ENCODE measurements at places on chromosomes 6 and 20. TPM values are rescaled to one million over a fixed set of nuclear protein-coding genes. Genes with fewer than 3 reads are reported as not detected.

Gene SLC44A4
- not detected for total RNA-seq

Gene CLPSL2
- total RNA-seq, result not detected

DNA sequence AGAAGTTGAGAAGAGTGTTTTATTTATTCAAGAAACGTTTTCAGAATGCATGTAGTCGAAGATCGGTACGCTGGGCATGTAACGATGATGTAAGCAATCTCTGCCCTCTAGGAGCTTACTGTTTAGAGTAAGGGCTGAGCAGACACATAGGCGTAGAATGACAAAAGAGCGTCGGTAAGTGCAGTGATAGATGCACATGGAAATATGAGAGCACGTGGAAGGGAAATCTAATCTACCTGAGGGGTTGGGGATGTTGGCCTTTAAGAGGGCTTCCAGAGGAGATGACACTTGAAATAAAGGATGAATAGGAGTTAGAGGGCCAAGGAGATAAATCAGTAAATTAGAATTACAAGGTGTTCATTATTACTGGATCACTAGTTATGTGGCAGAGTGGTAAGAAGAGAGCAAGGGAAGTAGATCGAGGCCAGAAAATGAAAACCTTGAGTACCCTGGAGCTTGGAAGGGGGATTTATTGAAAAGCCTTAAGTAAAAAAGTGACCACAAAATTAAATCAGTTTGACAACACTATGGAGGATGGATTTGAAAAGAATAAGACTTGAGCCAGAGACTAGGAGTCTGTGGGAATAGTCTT, 782 bp downstream of the TRMT11 start:
- peaks cover 34% of the 10 kb centered on the region for H3K4me1 ChIP-seq
- peak; percentile 49 for DNase-seq
- H3K27ac ChIP-seq, result peak overlapping the region; percentile 69
- H3K4me3 ChIP-seq, result peak overlapping the region; percentile 88
- H3K27me3 ChIP-seq, result no peaks in the 10 kb centered on the region

GRCh38 chr6:15880262-15880973, 217.6 kb upstream of the DTNBP1 start:
- no peaks in the 10 kb centered on the region for H3K4me1 ChIP-seq
- H3K4me3 ChIP-seq, result no peak overlapping the region
- no peaks in the 10 kb centered on the region for H3K36me3 ChIP-seq

- H3K27ac ChIP-seq, result no peak overlapping the region
- no peak for DNase-seq
- no peaks in the 10 kb centered on the region for H3K27me3 ChIP-seq
- no peaks in the 10 kb centered on the region for H3K4me1 ChIP-seq
These were observed 686.4 kb downstream of the HTR1B start for GRCh38 chr6:76776876-76777275.

DNA sequence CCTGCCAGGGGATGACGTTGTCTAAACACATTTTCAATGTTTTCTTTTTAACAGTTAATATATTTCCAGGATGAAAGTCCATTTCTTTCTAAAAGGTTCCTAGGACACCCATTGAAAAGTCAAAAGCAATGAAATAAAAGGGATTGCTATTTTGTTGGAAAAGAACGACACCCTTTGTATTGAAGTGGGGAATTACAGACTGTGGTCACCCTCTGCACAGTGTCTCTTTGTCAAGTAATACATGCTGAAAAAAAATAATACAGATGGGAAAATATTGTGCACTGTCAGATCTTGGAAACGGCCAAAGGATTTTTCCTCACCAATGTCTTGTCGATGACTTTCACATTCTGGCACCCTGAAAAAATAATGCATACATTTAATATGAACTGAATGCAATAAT, 56.9 kb downstream of the HAO1 start:
- no peaks in the 10 kb centered on the region for H3K36me3 ChIP-seq
- no peak overlapping the region for H3K4me3 ChIP-seq
- no peaks in the 10 kb centered on the region for H3K27me3 ChIP-seq
- no peaks in the 10 kb centered on the region for H3K4me1 ChIP-seq
- no peak overlapping the region for H3K27ac ChIP-seq
- DNase-seq, result no peak

GRCh38 chr6:165340532-165340931, 31.1 kb upstream of the C6orf118 start:
- no peak for DNase-seq
- no peaks in the 10 kb centered on the region for H3K4me1 ChIP-seq
- H3K4me3 ChIP-seq, result no peak overlapping the region
- H3K27me3 ChIP-seq, result no peaks in the 10 kb centered on the region
- no peak overlapping the region for H3K27ac ChIP-seq

GRCh38 chr20:48313324-48313723, 514.5 kb downstream of the PREX1 start:
- no peak overlapping the region for H3K4me3 ChIP-seq
- no peaks in the 10 kb centered on the region for H3K36me3 ChIP-seq
- H3K4me1 ChIP-seq, result no peaks in the 10 kb centered on the region
- no peak for DNase-seq

Gene TTLL9
- total RNA-seq, result 0.59 TPM

GRCh38 chr20:58980711-58981627, at the start of gene NELFCD:
Gene NELFCD (plus strand): TSS chr20:58981256. CDS start chr20:58981310, 54 bp downstream.
- DNase-seq, result peak; percentile 100
- no peaks in the 10 kb centered on the region for H3K4me1 ChIP-seq
- H3K27me3 ChIP-seq, result no peaks in the 10 kb centered on the region
- peak within 1 kb of the TSS; percentile 70 for H3K4me3 ChIP-seq

DNA sequence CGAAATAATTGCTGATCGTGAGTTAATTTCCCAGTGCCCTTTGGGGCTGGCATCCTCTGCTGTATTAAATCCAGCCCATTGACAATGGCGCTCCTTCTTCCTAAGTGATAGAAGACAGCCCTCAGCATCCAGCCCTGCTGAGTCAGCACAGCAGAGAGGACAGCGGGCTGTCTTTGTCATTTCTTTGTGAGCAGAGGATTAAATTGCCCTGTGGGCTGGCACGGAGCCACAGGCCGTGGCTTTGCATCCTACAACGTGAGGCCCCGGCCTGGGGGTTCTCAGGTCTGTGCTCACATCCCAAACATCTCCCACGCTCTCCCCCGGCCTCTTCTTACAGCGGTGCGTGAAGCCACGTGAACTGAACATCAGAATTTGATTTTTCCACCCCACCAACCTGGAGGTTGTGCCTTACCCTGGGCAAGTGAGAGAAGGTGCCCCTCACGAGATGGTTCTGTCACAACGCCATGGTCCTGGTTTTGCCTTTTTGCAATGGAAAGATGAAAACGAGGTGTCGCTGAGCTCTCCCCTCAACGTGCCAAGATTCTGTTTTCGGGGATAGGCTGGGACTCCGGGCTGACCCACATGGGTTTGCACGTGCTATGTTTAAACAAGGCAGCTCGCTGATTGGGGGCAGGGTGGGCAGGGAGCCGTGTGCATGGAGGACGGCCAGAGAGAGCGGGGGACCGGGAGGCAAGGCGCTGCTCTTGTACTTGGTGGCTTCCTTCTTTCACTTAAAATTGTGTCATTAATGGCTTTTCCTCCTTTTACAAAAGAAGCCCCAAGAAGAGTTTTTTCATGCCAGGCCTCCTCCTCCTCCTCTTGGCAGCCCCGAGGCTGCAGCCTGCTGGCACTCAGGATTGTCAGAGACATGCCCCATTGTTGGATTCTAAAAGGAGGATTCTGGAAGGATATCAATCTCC, 19.5 kb downstream of the CDH4 start:
- no peaks in the 10 kb centered on the region for H3K36me3 ChIP-seq
- no peaks in the 10 kb centered on the region for H3K27me3 ChIP-seq
- no peak overlapping the region for H3K4me3 ChIP-seq
- no peak overlapping the region for H3K27ac ChIP-seq
- DNase-seq, result peak; percentile 61

DNA sequence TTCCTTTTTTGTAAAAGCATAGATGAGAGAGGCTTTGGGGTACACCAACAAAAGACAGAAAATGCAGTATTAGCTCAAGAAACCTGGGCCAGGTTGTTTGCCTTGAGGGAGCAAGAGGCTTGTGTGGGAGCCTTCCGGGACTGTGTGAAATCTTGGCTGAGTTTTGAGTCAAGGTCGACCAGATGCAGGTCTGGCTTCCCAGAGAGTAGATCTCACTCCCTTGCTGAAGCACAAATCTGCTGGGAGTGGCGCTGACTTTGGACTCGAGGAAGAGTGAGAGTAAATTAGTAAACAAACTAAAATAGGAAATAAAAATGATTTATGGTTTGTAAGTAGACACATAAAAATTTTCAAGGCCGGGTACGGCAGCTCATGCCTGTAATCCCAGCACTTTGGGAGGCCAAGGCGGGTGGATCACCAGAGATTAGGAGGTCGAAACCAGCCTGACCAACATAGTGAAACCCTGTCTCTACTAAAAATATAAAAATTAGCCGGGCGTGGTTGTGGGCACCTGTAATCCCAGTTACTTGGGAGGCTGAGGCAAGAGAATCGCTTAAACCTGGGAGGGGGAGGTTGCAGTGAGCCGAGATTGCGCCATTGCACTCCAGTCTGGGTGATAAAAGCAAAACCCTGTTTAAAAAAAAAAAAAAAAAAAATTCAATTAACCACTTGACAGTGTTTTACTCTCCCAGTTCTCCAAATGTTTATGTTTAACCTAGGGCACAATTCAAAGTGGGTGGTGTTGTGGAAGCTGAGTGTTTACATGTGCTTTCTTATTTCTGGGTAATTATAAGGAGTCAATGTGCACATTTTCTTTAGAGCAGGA, 27.7 kb upstream of the EDN1 start:
- H3K4me1 ChIP-seq, result peaks cover 15% of the 10 kb centered on the region
- no peak for DNase-seq
- H3K27ac ChIP-seq, result no peak overlapping the region
- no peaks in the 10 kb centered on the region for H3K36me3 ChIP-seq
- no peaks in the 10 kb centered on the region for H3K27me3 ChIP-seq

DNA sequence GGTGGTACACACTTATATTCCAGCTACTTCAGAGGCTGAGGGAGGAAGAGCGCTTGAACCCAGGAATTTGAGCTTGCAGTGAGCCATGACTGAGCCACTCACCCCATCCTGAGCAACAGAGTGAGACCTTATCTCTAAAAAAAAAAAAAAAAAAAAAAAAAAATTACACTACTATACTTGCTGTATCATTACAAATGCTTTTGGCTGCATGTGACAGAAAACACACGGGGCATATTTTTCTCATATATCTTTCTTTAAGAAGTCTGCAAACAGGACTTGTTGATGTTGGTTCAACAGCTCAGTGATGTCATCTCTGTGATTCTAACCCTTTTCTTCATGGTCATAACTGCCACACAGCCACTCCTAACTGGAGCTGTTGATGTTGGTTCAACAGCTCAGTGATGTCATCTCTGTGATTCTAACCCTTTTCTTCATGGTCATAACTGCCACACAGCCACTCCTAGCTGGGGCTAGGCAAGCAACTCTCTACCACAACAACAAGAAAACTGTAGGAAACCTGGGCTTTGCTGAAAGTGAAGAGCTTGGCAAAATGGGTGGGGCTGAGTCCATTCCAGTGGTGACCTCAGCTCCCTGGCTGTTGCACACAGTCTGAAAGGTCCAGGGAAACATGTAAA, 19.8 kb downstream of the MTFR2 start:
- peaks cover 14% of the 10 kb centered on the region for H3K4me1 ChIP-seq
- no peak for DNase-seq
- no peaks in the 10 kb centered on the region for H3K27me3 ChIP-seq
- H3K36me3 ChIP-seq, result no peaks in the 10 kb centered on the region
- no peak overlapping the region for H3K4me3 ChIP-seq

Measured in osteoblast (primary cell).